ENCODE measurements at places on chromosomes 11 and 22.
A peak's percentile ranks its signal among the peaks of the same experiment; 100 is the strongest.

DNA sequence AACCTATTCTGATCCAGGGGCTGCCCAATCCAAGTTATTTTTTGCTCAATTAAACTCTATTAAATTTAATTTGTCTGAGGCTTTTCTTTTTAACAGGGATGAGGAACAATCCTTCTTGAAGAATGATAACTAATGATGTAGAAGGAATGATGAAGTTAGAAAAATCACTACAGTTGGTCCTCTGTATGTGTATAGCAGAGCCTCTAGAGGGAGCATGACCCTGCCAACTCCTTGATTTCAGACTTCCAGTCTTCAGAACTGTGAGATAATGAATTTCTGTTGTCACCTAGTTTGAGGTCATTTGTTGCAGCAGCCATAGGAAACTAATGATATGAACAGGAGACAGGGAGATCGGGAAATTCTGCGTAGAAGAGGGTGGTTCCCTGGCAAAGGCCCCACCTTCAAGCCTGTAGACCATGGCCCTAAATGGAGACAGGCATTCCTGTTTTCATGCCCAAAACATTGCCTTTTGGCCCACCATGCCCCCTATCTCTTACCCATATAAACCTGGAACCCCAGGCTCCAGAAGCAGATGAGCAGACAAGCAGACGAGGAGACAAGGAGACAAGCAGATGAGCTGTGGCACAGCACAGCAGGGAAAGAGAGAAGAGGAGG, 7.7 kb upstream of the QSER1 start:
- DNase-seq: no peak

GRCh38 chr11:74345420-74345819, 34.0 kb upstream of the P4HA3 start:
- no peak for DNase-seq

GRCh38 chr11:45556851-45557707, 108.3 kb downstream of the CHST1 start:
- DNase-seq: no peak

GRCh38 chr11:111776398-111777093, 10.4 kb upstream of the PPP2R1B start:
- DNase-seq: no peak

GRCh38 chr11:36868380-36868779, 270.3 kb upstream of the RAG2 start:
- DNase-seq: no peak

GRCh38 chr11:128757886-128758612, 64.2 kb downstream of the FLI1 start:
- DNase-seq: peak; percentile 14

GRCh38 chr11:125675196-125675595, 5.5 kb downstream of the ACRV1 start:
- no peak for DNase-seq

GRCh38 chr11:96130061-96130620, 206.2 kb upstream of the MTMR2 start:
- no peak for DNase-seq

DNA sequence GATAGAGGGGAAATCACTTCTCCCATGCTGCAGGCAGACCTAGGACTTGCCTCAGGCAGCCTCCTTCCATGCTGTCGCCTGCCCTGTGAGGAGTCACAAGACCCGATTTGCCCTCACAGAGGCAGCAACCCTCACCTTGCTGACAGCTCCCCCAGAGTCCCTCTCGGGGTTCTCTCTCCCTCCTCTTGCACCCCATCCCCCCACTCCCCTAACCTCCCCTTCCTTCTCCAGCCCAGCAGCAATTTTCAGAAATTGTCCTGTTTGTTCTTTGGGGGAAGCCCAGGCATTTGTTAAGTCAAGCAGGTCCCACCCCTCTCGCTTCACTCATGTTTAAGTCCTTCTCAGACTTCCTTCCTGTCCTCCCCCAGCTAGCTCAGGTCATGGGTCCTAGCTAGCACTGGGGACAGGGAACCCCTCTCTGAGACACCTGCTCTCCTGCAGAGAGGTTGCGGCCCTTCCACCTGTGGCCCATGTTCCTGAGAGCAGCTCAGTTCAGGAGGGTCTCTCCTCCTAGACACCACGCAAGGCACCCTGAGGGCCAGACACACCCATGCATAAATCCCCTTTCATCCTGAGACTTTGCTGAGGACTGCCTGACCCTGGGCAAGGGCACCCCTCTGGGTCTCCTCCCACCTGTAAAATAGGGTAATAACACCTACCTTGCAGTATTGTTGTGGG, 6.3 kb upstream of the FXYD2 start:
- no peak for DNase-seq

- no peak for DNase-seq
Observed at GRCh38 chr11:75355051-75355450, 3.6 kb upstream of the ARRB1 start.

GRCh38 chr11:76327756-76328388, 53.1 kb downstream of the THAP12 start:
- no peak for DNase-seq

GRCh38 chr11:47994417-47994816, 14.1 kb downstream of the PTPRJ start:
- DNase-seq: no peak

DNA sequence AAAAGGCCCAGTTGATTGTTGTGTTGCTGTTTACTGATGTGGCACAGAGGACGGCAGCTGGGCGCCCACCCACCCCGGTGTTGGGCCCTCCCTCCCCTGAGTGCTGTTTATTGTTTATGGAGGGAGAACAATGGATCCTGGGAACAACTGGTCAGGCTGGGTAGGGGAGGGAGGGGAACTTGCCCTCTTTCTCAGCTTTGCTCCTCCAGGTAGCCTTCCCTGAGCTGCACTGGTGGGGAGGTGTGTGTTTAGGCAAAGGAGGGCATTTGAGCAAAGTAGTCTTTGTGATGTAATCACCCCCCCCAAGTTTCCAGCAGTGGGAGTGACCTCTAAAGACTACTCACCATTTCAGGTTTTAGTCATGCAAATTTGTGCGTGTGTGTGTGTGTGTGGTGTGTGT, 1035.3 kb downstream of the NTM start:
- DNase-seq: no peak

DNA sequence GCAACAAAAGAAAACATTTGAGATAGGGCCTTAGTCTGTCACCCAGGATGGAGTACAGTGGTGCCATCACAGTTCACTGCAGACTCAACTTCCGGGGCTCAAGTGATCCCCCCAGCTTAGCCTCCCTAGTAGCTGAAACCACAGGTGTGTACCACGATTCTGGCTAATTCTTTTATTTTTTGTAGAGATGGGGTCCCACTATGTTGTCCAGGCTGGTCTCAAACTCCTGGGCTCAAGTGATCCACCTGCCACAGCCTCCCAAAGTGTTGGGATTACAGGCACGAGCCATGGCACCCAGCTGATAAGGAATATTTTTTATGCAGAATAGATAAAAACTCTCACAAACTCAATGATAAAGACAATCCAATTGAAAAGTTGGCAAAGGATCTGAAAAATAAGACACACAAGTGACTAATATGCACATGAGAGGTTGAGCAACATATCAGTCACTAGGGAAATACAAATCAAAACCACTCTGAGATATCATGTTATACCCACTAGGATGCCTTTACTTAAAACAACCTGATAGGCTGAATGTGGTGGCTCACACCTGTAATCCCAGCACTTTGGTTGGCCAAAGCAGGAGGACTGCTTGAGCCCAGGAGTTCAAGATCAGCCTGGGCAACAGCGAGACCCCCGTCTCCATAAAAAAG, 33.9 kb upstream of the CLTCL1 start:
- DNase-seq: no peak

- DNase-seq: no peak
Observed at GRCh38 chr11:118102721-118103261, 16.0 kb upstream of the SMIM35 start.

GRCh38 chr11:8766988-8767374, 84.4 kb downstream of the RPL27A start:
- no peak for DNase-seq

GRCh38 chr11:74366576-74366975, 31.7 kb downstream of the PGM2L1 start:
- DNase-seq: no peak

DNA sequence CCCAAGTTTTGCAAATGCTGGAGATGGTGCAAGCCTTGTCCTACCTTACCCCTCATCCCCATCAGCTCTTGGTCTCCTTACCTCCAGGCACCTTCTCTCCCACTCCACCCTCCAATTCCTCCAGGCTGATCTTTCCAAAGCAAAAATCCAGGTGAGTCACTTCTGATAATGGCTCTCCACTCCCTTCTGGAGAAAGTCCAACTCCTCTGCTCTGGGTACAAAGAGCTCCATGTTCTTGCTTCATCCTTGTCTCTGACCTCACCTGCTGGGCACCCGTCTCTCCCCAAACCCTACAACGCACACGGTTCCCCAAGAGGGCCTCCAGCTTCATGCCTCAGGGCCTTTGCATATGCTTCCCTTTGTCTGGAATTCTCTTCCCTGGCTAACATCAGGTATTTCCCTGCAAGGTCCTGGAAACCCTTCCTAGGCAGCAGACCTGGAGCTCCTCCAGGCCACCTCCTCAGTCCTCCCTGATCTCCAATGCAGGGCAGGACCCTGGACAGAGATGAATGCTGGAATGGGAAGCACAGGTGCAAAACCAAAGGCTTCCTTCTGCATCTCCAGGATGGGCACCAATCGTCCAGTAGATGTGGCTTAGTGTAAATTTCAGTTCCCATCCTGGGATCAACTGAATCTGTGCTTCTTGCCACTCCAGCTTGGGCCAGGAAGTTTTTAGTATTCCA, 22.7 kb downstream of the IFT27 start:
- DNase-seq: no peak

GRCh38 chr11:116148645-116149044, 624.1 kb downstream of the BUD13 start:
- DNase-seq: no peak

GRCh38 chr11:25658916-25659315, 673.0 kb upstream of the ANO3 start:
- DNase-seq: no peak

DNA sequence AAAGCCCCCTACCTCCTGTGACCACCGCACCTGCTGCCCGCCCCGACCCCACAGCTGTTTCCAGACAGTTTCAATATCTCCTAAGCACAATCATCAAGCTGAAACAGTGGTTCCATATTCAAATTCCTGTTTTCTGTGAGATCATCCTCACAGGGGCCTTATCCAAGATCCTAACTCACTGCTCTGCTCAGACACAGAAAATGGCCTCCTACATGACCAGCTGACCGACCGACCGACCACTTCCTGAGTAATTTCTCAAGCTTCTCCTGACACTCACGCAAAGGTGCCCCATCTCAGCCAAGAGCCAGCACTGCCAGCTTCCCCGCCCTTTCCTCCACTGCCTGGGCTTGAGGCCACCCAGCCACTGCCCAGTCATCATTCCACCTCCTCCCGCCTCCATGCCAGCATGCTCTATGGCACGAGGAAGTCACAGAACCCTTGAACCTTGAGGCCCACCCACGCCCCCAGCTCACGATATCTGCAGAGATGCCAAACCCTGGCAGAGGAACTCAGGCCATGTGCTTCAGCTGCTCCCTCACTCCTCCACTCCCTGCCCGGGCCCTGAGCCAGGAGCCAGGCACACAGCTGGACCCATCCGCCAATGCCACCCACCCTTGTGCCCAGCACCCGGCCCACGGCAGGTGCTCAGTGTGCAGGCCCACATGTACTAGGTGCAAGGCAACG, 14.0 kb downstream of the KIAA0930 start:
- DNase-seq: no peak

DNA sequence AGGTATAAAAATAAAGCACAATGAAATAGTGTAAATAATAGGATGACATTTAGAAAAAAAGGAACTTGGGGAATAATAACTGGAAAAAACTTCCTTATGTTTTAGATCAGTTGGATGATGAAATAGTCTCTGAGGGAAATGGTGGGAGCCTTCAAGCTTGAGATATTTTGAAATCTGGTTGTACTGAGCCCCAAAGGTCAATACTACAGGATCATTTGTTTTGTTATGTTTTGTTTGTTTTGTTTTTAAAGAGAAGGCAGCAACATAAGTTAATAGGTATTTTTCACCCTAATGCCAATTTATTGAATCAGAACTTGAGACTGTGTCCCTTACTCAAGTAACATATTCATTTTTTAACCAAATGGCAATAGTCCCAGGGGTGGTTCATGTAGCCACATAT, 393.1 kb downstream of the ETS1 start:
- no peak for DNase-seq

DNA sequence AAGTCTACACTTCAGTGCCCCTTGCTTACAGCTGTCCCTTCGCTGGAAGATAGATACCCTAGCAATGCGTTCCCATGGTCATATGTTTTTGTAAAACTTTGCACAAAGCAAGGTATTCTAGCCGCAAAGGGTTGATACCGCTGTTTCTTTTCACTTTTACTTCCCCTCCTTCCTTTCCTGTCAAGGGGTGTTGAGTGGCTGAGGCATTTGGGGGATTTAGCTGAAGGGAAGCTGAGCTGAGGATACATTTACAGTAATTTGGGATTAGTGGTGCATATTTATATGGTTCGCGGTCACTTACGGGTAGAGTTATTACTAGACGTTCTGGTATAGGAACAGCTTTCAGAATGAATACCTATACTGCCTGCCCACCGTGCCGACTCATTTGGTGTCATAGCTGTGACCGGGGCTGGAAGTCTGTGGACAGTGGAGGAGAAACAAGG, 86.9 kb upstream of the WNT11 start:
- DNase-seq: no peak

- DNase-seq: no peak
Observed at GRCh38 chr11:118010738-118011461, 24.7 kb downstream of the IL10RA start.

GRCh38 chr22:33476206-33476605, 418.0 kb upstream of the SYN3 start:
- no peak for DNase-seq

DNA sequence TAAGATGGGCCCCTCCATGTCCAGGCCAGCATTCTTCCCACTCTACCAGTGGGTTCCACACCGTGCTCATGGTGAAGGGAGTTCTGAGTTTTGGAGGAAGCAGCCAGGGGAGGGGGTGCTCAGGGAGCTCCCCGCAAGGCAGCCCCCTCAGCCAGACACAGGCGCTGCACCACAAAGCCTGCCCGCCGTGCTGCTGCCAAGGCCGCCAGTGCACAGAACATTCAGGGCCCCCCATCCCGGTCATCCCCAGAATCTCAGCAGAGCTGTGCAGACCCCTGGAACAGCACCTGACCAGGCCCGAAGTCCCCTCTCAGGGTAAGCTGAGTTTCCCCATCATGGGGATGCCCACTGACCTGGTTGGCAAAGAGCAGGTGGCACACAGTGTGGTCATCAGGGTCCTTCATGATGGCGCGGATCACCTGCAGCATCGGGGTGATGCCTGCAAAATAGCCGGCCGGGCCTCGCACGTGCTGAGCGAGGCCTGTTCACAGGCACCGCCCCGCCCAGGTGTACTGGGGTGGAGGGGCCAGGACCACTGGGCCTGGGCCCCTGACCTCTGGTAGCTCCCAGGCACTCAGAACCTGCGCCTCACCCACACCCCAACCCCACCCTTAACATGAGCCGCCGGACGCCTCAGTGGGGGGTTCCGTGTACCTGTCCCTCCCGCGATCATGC, 12.4 kb upstream of the POLDIP3 start:
- no peak for DNase-seq

DNA sequence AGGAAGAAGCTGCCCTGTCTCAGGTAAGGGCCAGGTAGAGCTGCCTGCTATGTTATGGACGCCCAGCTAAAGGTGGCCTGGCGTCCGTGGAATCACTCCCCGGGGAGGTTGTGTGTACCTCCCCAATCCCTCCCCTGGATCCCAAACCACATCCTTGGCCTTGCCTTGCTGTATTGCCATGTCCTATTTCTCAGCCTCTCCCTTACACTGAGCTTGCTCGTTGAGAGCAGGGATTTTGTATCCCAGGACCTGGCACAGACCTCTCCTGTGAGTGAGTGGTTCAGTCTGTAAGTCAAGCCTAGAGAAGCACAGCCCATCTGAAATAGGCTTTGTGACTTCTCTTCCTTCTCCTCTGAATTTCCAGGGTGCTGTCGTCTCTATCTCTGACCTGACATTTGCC, 53.9 kb downstream of the TRAF6 start:
- no peak for DNase-seq
